ENCODE measurements at places on chromosomes 12 and 14.

GRCh38 chr12:67052981-67053380, 216.2 kb upstream of the CAND1 start:
- DNase-seq, result no peak

GRCh38 chr14:82403987-82404386, 870.3 kb upstream of the SEL1L start:
- DNase-seq, result no peak

GRCh38 chr12:127546721-127547505, 720.1 kb upstream of the TMEM132C start:
- no peak for DNase-seq

DNA sequence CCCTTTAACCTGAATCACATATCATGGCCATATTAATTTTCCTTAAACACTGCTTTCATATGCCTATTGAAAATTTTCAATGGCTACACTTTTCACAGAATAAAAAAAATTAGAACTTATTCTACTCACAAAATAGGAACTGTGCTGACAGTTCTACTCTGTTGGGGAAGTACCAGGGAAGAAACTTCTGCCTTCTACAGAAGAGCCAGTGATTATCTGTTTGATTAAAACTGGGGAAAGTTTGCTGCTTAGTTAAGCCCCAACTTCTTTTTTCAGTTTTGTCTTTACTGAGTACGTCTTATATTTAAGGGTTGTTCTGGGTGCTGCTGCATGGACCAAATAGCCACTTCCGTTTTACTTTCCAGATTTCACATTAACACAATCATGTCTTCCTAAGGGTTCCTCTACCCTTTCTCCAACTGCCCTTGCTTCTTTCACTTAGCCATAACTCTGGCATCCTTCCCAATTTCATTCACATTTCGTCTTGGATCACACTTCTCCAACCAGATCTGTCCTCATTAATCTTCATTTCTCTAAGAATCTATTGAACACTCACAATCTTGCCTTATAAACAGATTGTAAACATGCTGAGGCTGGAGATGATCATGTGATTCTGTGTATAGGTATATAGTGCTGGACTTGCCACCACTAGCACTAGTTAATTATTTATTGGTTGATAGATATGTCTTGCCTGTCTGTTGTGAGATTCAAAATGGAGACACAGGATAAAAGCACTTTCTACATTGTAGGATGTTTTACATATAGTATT, 1.9 kb upstream of the SEL1L start:
- peak; percentile 30 for DNase-seq

- DNase-seq, result no peak
Observed at GRCh38 chr12:112961074-112961473, 17.2 kb upstream of the OAS2 start.

- no peak for DNase-seq
Observed at GRCh38 chr14:51023964-51024363, 70.9 kb downstream of the TRIM9 start.

DNA sequence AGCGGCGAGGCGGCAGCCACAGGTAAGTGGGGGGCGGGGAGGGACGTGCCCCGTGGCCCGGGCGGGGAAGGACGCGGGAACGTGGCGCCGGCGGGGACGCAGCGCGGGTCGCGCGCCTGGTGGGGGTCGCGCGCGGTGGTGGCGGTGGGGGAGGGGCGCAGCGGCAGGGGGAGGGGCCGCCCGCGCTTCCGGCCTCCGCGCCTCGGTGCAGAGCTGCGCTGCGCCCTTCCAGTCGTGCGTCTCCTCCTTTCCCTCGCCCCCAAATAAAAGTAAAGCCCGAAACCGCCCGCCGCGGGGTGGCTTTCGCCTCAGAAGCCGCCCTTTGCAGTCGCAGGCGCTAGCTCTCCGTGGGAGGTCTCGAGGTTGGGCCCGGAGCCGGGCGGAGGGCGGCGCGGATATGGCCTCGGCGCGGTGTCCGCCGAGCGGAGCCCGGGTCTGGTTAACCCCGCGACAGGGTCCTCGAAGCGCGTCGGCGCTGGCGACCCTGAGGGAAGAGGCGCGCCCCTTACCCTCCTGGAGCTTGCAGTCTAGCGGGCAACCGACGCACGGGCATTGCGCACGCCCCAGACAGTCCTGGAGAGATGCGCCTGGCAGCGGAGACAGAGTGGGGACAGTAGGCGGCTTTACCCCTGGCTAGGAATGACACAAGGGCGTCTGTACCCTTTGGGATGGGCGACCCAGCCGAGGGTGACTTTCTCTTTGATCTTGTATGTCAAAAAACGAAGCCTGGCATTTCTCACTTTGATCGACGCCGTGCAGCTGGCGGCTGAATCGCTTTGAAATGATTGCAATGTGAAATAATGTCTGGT, 589 bp downstream of the ATF1 start:
- peak; percentile 82 for DNase-seq

DNA sequence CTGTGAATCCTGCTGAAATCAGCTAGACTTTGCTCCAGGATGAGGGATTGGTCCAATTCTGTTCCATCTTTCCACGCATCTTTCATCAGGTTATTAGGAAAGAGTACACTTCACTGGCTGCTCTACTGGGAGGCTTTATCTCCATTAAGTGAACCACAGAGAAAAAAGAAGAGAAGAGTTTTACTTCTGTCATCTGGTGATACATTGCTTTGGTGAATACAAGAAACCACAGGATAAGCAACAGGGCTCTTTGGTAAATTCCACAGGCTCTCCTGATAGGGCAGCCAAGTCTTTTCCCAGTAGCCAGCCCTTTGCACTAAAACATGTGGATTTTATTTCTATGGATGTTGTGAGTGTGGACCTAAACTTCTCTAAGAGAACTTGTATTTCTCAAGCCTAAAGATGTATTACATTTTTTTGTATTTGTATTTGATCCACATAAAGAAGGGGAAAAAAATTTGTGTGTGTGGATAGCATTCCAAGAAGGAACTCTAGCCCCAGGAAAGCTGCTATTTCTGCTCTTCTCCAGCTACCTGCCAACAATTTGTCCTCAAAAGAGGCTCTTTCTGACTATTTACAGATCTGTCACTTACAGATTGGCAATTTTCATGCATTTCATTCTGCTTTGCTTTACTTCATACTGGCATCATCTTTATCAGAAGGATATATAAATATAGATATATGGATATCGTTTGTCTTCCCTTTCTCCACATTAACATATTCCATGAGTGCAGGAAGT, 1117.6 kb upstream of the TMEM132C start:
- no peak for DNase-seq

DNA sequence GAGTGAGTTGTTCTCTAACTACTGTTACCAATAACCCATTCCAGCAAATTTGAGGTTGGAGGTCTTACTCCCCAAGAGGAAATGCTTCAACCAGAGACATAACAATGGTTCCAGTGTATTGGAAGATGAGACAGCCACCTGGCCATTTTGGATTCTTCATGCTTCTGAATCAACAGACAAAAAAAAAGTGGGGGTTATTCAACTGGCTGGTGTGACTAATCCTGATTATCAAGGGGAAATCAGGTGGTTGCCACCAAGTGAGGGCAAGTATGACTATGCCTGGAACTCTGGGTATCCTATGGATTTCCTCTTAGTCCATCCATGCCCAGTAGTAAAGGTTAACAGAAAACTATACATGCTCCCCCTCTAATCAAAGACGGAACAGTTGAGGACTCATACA, 29.9 kb upstream of the ZNF641 start:
- DNase-seq, result no peak

GRCh38 chr12:11136075-11136474, 1.6 kb upstream of the TAS2R30 start:
- DNase-seq, result no peak

DNA sequence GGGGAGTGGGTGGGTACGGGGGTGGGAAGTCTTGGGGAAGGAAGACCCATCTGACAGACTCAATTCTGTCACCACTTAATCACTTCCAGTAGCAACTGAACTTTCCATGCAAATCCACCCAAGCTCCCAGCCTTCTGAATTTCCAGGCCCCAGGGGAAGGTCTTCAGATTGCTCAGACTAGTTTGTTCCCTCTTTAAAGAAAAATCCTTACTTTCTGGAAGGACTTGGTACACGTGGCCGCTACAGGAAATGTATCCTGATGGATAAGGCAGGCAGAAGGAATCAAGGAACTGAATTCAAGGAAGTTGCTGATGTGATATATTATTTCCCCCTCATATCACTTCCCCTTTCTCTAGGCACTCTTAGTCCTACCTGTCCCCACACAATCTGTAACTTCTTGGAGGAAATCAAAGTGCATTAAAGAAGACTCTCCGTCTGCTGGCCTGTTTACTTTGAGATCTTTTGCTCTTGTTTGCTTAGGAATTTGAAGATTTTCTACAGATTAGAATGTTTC, 6.4 kb downstream of the NFKBIA start:
- DNase-seq, result peak; percentile 22

DNA sequence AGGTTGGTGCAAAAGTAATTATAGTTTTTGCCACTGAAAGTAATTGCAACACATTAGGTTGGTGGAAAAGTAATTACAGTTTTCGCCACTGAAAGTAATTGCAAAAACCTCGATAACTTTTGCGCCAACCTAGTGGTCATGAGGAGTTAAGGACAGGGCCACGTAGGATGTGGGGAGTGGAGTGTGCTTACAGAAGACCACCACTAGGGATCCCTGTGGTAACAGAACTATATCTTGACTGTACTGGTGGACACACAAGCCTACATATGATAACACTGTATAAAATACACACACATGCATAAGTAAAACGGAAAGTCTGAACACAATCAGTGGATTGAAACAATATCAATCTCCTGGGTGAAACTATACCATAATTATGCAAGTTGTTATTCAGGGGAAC, 187.4 kb upstream of the ABCD2 start:
- peak; percentile 35 for DNase-seq

DNA sequence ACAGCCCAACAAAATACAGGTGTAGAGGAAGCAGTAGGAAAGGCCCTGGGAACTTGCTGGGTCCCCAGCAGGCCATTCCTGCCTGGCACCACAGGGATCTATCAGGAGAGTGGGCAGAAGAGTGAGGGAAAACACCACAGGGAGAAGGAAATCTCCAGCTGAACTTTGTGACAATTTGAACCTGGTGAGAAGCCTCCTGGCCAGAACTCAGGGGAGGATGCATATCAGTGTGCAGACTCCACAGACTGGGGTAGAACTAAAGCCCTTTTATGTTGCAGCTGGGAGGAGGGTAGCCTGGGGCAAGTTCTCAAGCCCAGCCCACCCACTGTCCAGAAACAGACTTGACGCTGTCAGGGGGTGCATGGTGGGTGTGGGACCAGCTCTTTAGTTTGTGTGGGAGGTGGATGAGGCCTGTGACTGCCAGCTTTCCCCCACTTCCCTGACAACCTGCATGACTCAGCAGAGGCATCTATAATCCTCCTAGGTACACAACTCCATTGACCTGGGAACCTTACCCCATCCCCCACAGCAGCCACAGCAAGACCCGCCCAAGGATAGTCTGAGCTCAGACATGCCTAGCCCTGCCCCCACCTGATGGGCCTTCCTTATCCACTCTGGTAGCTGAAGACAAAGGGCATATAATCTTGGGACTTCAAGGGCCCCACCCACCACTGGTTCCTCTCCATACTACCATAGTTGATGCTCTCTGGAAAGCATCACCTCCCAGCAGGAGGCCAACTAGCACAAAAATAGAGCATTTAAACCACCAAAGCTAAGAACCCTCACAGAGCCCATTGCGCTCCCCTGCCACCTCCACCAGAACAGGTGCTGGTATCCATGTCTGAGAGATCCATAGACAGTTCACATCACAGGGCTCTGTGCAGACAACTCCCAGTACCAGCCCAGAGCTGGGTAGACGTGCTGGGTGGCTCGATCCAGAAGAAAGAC, 28.9 kb downstream of the PNN start:
- DNase-seq, result peak; percentile 52

- no peak for DNase-seq
Observed at GRCh38 chr12:118402251-118402650, 25.9 kb downstream of the SUDS3 start.

DNA sequence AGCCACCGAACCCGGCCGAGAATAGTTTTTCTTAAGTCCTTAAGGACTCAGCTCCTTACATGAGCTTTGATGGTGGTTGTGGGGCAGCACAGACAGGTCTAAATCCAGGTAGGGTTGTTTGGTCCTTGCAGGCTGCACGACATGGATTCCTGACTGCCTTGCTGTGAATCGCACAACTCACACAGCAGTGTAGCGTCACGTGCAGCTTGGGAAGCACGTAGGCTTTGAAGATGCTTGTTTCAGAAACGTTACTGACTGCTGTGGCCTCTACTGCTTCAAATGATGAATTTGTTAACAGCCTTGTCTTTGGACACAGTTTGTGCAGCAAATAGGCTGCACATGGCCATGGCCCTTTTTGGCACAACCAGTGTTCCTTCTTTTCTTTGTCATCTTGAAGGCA, 29.9 kb downstream of the ZBTB42 start:
- no peak for DNase-seq

DNA sequence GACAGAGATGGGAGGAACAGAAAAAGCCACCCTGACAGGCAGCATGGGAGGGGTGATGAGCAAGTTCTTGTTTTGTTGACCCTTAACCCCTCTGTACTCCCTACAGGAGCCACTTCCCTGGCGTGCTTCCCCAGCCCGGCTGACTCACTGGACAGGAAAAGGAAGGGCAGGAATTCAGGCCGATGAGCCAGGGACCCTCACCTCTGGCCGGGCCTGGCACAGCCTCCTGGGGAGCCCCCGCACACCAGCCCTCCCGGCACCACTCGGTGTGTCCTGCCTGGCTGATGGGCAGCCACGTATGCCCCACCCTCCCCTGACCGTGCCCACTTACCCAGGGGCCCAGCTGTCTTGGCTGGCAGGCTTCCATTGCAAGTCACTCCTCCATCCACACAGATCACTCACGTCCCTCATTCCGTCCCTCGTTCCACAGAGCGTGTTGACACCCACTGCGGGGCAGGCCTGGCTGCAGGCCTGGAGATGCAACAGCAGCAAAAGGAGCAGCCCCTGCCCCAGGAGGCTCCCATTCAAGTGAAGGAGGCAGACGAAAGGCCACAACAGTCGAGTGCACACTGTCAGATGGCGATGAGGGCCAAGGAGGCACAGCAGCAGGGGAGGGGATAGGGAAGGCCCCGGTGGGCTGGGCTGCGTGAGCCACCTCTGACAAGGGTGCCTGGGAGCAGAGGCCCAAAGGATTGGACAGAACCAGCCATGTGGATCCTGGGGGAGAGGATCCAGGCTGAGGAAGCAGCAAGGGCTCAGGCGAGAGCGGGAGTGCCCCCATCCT, 19.7 kb upstream of the CD9 start:
- DNase-seq, result no peak

GRCh38 chr12:122190842-122191668, 8.1 kb downstream of the LRRC43 start:
- DNase-seq, result peak; percentile 87

GRCh38 chr14:100224229-100224866, 14.6 kb upstream of the YY1 start:
- no peak for DNase-seq

GRCh38 chr12:57518920-57519795, 1.2 kb downstream of the DDIT3 start:
- peak; percentile 58 for DNase-seq

DNA sequence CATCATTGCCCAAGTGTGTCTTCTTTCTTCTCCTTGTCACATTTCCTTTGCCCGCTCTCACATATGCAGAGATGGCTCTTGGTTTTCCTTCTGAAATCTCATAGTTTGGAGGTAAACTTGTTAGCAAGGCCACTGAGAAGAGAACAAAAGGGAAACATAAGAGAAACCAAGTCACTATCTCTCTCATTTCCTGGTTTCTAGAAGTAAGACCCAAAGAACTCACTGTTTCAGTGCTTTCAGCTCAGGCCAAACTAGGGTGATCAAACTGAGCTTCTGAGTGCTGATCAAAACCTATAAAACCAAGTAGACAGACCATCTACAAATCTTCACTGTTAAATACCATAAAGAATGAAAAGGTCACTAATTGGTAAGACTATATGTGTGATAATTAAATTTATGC, 275.4 kb upstream of the BTG1 start:
- DNase-seq, result no peak

GRCh38 chr12:50990791-50991190, 35.4 kb downstream of the SLC11A2 start:
- no peak for DNase-seq

All from hematopoietic multipotent progenitor cell treated with erythropoietin and hydrocortisone succinate and interleukin-3 and kit ligand, for 4 days (in vitro differentiated cells).